Foreskin keratinocyte (primary cell): ENCODE measurements at places on chromosomes 13 and 19. TPM values are rescaled to one million over a fixed set of nuclear protein-coding genes. Genes with fewer than 3 reads are reported as not detected.

ZNF814 gene
- polyA plus RNA-seq = 13.5 and 15.6 TPM in 2 replicates

IGSF23 gene
- not detected in 2 replicates for polyA plus RNA-seq

DNA sequence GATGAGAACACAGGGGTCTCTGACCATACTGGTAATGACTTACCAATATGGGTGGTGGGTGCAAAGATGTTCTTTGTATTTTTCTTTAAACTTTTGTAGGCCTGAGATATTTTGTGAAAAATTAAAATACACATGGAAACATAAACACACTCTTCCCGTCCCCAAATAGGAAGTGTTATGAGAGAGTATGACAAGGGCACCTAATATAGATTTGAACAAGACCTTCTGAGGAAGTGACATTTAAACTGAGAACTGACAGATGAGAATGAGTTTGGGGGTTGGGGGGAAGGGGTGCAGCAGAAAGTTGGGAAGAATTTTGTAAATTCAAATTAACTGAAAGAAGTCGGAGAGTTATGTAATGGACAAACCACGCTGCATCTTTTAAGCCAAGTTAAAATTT lies 224.2 kb downstream of the RGCC start:
- DNase-seq = no peak

GRCh38 chr19:19062454-19063182 lies 1.2 kb upstream of the SLC25A42 start:
- no peak for DNase-seq

DNA sequence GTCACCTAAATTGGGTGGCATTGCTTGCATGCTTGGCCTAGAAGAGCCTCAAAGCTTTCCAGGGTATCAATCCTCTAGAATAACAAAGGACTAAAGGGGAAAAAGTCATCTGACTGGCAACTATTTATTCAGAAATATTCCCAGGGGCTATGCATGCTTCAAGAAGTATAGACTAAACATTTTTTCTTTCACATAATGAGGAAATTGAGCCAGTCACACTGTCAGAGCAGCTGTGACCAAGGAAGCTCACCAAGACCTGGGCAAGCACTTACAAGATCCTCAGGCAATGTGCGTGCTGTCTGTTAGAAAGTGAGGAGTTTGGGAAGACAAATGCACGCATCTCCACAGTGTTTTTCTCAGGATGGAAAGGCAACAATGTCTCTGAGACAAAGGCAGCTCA lies 747.2 kb downstream of the DIAPH3 start:
- no peak for DNase-seq

- DNase-seq = no peak
These were observed 25.5 kb downstream of the CYP2B6 start for GRCh38 chr19:41016488-41017071.

GRCh38 chr13:76148926-76149325 lies 512.8 kb downstream of the LMO7 start:
- peak; percentile 40 for DNase-seq
